ENCODE measurements at places on chromosomes 3 and 15.

- no peak for DNase-seq
Measured at GRCh38 chr3:6747017-6747416, 113.9 kb upstream of the GRM7 start.

- DNase-seq: no peak
Measured at GRCh38 chr3:2838546-2839157, 271.5 kb downstream of the IL5RA start.

GRCh38 chr3:141875374-141875892 lies 1.0 kb upstream of the ATP1B3 start:
- peak; percentile 91 for DNase-seq

DNA sequence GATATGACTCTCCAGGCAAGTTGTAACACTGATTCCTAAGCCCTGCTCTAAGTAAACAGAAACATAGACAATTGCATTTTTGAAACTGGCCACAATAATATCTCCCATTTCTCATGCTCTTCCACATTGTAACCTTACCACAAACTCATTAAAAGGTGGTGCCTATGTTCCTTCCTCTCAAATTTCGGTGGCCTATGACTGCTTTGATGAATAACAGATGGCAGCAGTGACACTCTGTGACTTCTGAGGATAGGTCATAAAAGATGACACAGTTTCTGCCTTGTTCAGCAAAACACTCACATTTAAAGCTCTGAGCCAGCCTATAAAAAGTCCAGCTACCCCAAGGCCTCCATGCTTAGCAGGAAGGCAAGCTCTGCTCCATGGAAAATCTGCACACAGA lies 195.2 kb downstream of the EFHB start:
- peak; percentile 1 for DNase-seq

- no peak for DNase-seq
Measured at GRCh38 chr3:61531528-61531927, 29.8 kb upstream of the PTPRG start.

DNA sequence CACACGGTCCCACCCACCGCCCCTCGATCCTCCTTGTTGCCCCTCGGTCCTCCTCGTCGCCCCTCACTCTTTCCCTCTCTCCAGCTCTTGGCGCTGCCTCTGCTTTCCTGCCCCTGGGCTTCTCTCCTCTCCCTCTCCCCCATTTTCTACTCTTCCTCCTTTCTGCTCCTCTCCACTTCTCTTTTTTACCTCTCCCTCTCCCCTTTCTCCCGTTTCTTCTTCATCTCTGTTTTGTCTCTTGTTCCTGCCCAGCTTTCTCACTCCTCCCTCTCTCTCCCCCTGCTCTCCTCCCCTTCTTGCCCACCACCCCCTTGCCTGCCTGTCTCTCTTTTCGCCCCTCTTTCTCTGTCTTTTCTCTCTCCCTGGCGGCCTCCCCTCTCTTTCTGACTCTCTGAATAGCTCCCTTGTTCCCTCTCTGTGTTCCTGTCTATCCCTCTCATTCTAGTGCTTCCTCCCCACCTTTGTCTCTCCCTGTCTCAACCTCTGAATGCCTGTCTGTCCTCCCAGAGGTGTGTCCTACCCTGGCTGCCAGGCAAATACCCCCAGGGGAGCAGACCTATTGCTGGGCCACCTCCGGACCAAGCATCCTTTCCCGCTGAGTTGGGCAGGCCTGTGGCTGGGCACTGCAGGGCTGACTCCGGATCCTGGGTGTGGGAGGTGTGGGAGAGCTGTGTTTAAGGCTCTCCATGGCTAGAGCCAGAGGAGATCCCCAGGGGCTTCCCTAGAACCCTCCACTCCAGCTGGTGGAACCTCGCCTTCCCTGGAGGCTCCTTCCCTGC lies 41.0 kb downstream of the EPHB3 start:
- DNase-seq: no peak

DNA sequence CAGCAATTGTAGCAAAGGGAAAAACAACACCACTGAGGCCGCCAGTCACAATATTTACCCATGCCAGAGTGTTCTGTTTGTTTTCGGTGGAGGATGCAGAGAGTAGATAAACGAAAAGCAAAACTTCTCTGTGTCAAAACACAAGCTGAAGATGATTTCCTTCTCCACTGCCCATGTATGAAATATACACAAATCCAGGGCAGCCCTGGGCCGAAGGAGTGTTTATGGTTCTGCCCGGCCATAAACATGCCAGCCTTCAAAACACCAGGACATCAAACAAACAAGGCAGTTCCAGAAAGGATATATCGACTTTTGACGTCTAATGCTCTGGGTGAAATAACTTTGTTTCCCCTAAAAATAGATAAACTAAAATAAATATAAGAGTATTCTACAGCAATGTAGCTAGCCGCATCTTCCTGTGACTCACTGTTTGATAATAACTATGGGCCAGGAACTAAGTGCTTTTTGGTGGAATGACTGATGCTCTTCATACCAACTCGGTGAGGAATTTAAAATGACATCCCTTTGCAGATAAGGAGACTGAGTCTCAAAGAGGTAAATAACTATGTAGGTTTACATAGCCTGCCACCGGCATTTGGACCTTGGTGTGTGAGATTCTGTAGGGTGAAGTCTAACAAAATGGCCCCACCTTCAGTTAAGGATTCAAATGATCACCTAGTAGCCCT lies 82.8 kb downstream of the MAGI1 start:
- no peak for DNase-seq

All from globus pallidus (tissue), 1 donor.